Brain microvascular endothelial cell (primary cell): ENCODE measurements at places on chromosomes 11 and 22.
A peak's percentile ranks its signal among the peaks of the same experiment; 100 is the strongest.

DNA sequence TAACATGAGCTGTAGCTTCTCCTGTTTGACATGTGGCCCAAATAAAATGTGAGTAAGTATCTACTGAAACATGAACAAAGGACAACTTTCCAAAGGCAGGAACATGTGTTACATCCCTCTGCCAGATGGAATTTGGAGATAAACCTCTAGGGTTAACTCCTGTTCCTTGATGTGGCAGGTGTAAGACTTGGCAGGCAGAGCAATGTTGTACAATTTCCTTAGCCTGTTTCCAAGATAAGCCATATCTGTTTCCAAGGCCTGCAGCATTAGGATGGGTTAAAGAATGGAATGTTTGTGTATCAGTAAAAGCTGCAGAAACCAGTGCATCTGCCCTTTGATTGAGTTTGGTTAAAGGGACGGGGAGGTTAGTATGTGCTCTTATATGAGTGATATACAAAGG is 8.8 kb upstream of the DNAJB13 start:
- DNase-seq: no peak

GRCh38 chr22:44085743-44086270 is 61.7 kb downstream of the PARVB start:
- DNase-seq: peak; percentile 18

GRCh38 chr11:78540256-78540655 is 34.4 kb downstream of the NARS2 start:
- no peak for DNase-seq

DNA sequence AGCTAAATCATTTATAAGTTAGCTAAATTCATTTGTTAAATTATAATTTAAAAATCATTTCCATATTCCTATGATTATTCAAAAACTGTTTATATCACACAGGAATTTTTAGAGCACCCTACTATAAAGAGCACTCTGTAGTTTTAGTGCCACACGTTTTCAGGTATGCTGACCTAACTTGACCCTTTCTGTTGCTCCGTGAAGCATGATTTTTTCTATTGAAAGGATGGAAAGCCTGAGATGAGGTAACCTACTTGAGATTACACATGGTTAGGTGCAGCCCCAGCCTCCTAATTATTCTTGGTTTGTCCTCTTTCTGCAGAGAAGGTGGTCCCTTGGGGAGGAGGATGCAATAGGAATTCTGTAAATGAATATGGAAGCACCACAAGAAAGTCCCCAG is 72.6 kb downstream of the PPFIBP2 start:
- no peak for DNase-seq

DNA sequence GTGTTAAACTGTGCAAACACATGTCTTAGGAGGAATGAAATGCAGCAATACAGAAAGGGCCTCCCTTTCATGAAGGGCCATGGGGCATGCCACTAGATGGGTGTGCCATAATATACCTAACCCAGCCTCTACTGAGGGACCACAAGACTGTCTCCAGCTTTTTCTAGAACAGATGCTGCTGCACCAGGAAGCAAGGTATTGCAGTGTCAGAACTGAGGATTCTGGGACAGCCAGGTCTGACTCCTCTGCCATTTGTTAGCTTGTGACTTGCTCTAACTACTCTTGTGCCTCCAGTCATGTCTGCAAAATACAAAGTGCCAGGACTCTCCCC is 53.2 kb downstream of the HIRA start:
- DNase-seq: no peak

DNA sequence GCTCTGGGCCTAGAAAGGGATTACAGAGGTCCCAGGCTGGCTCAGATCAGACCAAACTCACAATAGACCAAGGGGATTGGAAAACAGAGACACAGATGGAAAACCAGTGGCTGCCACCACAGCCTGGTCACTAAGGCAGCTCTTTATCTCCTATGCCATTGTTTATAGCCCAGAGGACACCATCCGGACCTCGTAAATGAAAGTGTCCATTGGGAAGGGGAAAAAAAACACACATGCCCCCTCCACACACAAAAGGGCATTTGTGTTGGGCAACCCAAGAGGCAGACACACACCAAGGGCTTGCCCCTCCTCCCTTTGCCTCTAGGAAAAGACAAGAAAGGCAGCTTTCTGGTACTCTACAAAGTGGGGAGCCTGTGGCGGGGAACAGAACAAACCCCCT is 85.9 kb downstream of the GAB2 start:
- no peak for DNase-seq

DNA sequence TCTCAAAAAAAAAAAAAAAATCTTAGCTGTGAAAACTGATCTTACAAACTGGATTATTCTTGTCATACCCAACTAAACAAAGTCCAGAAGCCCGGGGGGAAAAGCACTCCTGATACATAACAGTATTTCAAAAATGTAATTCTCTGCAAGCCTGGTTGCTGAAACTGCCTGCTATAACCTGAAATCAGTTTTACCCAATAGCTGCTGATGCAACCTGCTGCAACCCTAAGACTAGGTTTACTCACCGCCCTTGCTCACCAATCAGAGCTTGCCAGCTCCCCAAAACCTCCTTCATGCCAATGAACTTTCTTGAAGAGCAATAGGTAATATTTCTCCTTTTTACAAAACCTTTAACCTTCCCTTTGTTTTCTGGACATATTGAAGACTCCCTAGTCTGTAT is 12.4 kb downstream of the FGF19 start:
- no peak for DNase-seq

GRCh38 chr22:36153501-36154422 is 6.8 kb downstream of the APOL3 start:
- no peak for DNase-seq

- no peak for DNase-seq
These were observed 1.5 kb downstream of the SIDT2 start for GRCh38 chr11:117180020-117180419.

GRCh38 chr11:126925321-126926093 is 75.1 kb downstream of the KIRREL3 start:
- no peak for DNase-seq

DNA sequence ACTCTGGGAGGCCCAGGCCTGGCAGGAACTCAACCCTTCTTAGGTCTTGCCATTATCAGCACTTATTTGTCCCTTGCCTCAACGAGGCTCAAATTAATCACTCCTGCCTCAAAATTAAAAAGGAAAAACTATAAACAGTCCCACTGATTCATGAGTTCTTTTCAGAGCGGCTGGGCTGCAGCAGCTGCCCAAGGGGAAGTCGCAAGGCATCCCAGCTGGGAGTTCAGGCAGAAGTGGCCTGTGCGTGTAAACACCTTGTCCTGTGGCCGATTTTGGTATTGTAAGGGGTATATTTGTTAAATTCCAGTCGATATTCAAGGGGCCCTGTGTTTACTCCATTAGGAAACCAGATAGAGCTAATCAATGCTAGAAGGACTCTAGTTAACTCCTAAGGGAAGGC is 213.9 kb upstream of the CADM1 start:
- DNase-seq: no peak

DNA sequence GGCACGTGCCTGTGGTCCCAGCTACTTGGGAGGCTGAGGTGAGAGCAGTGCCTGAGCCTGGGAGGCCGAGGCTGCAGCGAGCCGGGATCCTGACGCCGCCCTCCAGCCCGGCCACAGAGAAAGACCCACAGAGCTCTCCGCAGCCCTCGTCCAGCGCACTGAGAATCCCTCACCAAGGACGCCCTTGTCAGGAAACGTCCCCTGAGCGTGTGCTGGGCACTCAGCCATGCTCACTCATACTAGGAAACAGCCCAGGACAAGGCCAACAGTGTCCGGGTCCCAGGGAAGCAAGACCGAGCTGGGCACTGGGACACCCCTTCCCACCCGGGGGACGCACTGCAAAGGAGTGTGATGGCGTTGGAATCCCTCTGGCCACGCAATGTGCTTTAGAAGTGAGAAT is 14.5 kb downstream of the DEAF1 start:
- no peak for DNase-seq

- DNase-seq: no peak
These were observed 4.3 kb upstream of the NRIP3 start for GRCh38 chr11:9008011-9008550.

GRCh38 chr11:118410055-118410745 is 8.8 kb downstream of the ATP5MG start:
- no peak for DNase-seq

GRCh38 chr11:69159150-69159852 is 3.6 kb downstream of the SMIM38 start:
- DNase-seq: no peak

- no peak for DNase-seq
These were observed 5.7 kb downstream of the NF2 start for GRCh38 chr22:29609139-29609538.

DNA sequence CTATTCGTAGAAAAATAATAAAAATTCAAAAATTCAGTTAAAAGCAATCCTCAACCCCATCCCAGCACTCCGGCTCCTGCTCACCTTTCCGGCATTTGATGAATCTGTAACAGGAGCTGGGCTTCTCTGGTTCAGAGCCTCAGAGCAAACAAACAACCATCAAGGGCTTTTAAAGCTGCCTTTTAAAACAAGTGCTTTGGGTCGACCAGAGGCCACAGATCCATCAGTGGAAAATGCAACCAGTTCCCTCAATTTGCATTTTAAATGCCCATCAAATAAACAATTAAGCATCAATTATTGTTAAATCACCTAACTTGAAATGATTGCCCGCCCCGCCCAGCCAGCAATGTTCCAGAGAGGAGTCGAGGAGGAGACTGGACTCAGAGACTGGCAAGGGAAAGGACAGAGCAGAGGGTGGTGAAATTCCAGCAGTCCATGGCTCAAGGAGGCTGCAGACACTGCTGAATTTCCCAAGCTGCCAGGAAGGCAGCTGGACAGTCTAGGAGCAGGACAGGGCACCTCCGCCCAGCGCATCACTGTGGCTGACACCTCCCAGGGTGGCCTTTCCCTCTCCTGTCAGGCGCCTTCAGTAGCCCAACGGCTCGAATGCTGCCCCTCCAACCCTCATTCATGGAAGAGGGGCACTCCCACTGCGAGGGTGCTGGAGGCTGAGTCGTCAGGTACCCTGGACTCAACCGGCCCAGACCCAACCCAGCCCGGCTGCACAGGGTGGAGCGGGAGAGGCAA is 7.5 kb downstream of the FXYD6 start:
- DNase-seq: no peak

DNA sequence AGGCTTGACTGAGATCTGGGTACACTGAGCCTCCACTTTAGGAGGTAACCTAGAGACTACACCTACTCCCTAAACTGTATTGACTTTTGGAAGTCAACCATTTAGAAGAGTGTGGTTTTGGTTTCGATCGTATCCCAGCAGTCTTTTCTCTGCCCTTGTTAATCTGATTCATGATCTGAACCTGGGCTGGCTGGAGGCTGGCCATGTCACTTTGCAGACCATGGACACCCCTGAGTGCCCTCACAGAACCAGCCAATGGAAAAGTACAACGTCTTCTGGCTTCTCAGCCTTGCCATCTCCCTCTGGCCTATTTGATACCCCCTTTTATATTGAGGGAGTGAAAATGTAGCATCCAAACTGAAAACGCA is 10.8 kb downstream of the EHF start:
- DNase-seq: no peak

DNA sequence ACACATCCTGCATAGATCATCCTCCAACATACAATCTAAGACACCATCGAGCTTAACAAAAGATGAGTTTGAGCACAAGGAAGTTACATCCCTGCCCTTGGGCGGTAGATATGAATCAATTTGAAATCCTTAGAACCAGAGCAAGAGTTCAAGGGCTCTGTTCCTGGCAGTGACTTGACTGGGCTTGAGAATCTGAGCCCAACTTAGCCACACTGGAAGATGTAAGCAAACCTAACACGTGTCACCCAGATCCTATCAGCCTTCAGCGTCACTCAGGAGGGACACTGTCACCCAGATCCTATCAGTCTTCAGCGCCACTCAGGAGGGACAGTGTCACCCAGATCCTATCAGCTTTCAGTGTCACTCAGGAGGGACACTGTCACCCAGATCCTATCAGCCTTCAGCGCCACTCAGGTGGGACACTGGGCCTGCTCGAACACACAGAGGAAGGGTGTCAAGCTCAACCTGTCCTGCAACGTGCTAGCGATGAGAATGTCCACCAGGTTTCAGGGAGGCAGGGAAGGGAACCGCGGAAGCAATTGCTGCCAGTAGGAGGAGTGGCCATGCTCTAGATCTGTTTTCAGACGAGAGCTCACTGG is 32.8 kb upstream of the CTSD start:
- DNase-seq: no peak

DNA sequence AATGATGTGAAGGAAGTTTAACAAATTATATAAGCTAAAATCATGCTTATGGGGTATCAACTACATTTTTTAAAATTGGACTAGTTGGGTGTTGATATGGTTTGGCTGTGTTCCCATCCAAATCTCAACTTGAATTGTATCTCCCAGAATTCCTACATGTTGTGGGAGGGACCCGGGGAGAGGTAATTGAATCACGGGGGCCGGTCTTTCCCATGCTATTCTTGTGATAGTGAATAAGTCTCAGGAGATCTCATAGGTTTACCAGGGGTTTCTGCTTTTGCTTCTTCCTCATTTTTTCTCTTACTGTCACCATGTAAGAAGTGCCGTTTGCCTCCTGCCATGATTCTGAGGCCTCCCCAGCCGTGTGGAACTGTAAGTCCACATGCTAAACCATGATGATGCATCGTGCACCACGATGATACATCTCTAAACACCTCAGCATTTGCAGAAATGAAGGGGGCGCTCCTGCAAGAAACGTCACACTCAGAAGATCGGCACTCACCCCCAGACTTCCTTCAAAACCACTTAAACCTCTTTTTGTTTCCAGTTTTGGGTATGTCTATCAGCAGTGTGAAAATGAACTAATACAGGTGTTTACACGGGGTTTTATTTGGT is 340.0 kb downstream of the SHANK2 start:
- no peak for DNase-seq

DNA sequence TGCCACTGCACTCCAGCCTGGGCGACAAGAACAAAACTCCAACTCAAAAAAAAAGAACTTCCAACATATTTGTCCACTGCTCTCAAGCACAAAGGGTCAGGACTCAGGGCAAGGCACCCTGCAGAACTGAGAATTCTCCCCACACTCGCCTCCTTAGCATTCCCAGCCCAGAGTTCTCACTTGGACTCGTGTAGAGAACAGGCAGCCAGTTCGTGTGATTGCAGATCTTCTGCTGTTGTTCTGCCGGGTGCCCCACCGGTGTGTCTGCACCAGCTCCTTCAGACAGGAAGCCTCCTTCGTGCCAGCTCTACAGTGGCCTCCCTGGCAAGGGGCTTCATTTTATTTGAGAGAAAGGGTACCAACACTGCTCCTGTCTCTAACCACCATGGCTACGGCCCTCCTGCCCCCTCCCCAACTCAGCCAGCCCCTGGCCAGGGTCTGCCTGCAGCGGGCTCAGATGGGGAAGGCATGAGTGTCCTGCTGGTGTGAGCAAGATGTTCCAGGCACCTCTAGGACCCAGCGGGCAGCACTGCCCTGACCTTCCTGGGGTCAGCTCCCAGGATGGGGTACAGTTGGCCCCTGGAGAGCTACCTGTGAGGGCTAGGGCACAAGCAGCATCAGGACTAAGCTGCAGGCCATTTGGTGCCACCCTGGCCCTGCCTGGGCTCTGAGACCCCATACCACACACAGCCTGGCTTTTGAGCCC is 19.5 kb upstream of the SCGB1A1 start:
- no peak for DNase-seq

GRCh38 chr22:19368876-19369275 is 62.7 kb downstream of the HIRA start:
- DNase-seq: no peak

- DNase-seq: peak; percentile 73
These were observed 745.7 kb downstream of the FAM181B start for GRCh38 chr11:81987829-81988472.
